ENCODE measurements at places on chromosomes 2 and 18.

DNA sequence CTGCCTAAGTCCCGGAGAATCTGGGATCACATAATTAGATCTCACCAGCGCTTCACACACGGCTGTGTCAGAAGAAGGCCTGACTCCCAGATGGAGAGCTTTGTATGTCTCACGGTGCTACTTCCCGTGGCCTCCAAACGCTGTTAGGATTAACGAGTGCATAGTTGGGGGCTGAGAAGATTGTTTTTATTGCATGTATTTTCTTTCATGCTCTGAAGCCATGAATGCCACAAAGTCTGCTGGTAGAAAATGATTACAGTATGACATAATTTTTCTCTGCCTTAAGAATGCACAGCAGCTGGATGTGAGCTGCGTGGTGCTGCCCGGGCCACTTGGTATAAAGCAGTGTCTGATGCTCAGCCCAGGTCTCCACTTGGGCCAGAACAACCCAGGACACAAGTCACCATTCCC lies 166.5 kb downstream of the SEPTIN10 start:
- no peak for DNase-seq

DNA sequence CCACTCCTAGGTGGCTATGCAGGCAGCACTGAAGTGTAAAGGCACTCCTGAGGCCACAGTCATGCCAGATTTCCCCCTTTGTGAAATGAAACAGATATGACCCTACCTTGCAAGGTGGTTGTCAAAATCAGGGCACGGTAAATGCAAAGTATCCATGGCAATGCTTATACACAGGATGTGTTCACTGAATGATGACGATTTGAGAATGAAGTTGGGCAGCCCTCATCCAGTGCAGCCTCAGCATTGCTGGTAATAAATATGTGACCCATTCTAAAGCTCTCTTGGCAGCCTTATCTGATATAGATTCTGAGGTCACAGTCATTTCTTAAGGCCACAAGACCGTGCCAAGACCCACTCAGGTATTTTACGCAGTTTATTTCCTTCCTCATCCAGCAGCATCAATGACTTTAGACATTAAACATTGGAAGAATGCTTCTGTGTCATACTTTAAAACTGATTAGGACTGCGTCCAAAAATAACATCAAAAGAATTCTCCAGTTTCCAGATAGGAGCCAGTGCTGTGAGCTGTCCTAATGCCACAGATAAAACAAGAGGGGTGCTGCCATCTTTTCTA lies 125.5 kb upstream of the SERTAD2 start:
- no peak for DNase-seq

DNA sequence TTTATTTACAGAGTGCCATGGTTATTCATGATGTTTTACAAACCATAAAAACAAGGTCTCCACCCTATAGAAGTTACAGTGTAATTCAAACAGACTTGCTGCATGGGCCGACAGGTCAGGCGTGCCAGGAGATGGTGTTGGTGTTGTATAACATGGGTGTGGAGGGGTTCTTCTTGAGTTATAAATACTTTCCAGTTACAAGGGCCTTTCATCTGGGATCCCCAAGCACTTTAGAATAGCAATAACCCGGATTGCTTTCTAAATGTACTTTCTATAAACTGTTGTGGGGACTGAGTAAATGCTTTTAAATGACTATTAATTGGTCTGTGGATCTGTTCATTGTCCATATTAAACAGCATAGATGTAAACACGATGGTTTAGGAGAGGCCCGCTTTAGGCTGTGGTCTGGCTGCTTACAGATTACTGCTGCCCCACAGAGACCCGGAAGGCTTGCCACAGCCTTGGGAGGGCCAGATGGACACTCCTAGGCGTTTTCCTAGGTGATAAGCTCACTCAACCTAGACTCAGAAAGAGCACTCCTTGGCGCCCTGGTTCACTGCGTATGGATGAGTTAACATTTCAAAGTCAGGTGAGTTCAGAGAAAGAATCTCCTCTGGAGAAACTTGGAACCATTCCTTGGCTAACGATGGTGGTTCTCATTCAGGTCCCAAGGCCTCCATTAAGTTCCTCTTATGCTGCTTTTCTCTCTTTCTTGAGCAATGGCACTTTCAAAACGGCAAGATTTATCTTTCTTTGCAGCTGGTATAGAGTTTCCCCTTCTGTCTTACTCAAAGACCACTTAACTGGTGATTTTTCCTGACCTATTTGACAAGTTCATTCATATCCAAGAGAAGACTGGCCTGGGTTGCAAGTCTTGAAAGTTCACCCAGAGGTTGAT lies 3.6 kb upstream of the KIAA2012 start:
- no peak for DNase-seq

DNA sequence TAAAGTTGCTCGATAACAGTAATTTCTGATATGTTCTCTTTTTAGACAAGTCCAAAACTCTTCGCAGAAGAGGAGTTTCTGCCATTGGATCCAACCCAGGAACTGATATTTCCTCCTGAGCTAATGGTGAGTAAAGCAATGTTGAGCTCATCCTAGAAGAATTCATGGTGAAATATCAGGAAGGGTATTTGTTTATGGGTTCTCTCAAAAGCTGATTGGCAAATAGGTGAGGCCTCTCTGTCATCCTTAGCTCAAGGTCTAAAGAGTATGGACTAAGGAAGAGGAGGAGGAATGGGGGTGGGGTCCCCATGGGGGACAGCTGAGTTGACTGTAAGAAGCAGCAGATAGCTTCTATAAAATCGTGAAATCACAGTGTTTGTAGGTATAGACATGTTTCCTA lies 18.2 kb downstream of the AOX1 start:
- no peak for DNase-seq

- peak; percentile 48 for DNase-seq
Observed at GRCh38 chr2:112887964-112888749, 22.8 kb upstream of the IL37 start.

DNA sequence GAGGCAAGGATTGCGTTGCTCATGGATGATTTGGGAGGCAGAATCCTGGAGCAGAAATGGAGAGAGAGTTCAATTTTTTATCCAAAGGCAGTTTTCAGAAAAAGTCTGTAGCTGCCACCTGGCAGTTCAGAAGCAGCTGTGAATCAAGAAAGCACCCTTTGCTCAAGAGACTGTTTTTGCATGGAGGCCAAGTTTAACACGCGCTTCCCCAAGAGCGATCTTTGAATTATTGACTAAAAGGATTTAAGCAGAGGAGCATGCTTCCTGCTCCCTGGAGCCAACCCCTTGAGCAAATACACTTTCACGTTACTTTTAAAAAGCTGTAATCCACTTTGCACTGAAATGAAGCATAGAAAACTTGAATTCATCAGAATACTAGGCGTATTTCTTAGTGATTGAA lies 252.4 kb downstream of the RNF144A start:
- no peak for DNase-seq

- DNase-seq, result no peak
Observed at GRCh38 chr18:28065793-28066186, 111.1 kb downstream of the CDH2 start.

DNA sequence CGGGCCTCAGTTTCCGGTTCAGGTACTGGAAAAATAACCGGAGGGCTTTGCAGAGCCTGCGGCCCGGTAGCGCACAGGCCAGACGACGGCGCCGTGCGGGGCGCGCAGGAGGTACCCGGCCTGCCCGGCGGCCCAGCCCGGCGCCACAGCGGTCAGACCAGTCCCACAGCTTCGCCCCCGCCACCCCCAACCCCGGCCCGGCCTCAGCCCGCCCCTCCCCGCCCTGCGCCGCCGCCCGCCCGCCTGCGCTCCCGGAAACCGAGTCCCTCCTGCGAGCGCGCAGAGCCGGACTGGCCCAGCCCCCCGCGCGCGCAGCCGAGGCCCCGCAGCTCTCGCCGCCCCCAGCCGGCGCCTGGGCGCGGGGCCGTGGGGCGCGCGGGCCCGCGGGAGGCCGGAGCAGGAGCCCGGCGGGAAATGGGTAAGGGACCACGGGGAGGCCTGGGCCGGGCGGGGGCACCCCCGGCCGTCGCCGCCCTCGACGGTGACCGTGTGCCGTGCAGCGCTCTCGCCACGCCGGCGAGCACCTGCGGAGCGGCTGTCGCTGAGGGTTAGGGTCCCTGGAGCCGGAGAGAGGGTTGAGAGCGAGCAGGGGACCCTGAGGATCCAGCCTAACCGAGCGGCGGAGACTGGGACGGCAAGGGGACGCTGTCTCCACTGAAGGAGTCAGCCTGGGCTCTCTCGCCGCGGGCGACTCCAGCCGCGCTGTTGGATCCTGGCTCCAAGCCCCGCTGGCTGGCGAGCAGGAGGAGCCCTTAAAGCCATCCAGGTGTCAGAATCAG lies 16.5 kb upstream of the PSD4 start:
- no peak for DNase-seq

DNA sequence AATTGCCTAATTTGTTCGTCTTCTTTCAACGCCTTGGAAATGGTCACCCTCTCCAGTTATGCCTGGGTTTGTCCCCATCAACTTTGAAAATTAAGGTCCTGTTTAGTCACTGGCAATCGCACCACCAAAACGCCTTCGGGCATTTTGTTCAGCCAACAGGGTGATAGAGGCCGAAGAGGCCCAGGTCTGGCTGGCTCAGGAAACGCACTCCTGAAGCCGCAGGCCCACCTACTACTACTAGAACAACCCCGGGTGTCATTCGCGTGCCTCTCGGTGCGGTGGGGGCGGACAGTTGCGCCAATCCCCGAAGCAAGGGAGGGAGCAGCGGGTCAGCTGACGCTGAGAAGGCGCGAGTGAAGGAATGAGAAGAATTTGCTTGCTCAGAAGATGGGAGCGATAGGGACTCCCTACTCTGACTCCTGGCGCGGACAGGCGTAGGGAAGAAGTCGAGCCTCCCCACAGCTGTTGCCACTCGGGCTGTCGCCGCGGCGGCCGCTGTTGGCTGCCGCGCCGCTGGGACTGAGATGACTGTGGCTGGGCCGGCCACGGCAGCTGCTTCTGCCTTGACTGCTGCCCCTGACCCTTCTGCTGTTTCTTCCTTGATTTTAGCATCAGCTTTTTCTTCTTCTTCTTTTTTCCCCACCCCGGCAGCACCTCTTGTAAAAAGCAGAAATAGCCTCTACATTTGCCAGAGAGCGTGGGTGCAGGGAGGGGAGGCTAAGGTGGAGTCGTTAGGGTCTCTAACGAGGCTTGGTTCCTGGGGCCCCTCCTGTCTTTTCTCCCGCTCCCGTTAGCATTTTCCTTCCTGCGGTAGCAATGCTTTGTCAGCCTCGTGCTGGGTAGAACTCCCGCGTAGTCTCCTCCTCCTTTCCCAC lies 387.6 kb downstream of the FIGN start:
- DNase-seq, result no peak

GRCh38 chr2:74515981-74516633 lies 1.9 kb downstream of the TLX2 start:
- no peak for DNase-seq

DNA sequence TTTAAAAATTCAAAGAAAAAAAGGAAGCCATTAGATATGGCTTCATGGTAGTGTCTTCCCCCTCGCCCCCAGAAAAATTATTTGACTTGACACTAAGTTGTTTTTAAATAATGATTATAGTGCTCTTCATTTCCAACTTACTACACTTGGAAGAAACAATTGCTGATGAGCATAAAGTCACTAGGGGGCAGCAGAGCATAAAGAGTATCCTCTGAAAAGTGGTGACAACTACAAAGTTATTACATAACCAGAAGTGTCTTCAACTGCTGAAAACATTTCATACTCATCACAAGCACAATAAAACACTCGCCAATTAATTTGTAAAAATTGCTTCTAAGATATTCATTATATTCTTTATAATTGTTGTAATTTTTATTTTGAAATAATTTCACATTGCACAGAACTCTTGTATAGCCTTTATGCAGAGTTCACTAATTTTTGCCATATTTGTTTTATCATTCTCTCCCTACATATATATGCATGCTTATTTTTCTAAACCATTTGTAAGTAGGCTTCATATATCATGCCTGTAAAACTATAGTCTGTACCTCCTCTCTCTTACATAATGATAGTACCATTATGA lies 54.9 kb downstream of the EXOC6B start:
- DNase-seq, result peak; percentile 85

DNA sequence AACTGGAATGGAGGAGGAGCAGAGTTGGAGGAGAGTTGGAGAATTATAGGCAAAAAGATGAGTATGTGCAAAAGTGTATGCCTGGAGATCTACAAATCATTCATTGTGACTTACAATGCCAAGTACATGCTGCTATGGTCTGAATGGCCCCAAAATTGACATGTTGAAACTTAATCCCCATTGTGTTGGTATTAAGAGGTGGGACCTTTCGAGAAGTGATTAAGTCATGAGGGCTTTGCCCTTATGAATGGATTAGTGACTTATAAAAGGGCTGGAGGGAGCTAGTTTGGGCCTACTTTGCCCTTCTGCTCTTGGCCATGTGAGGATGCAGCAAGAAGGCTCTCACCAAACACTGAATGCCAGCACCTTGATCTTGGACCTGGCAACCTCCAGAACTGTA lies 6.3 kb upstream of the RBMS1 start:
- no peak for DNase-seq

- DNase-seq, result no peak
Observed at GRCh38 chr2:10327896-10328669, 25.4 kb downstream of the HPCAL1 start.

GRCh38 chr2:201859949-201860348 lies 53.6 kb downstream of the CDK15 start:
- no peak for DNase-seq

GRCh38 chr2:7672027-7672684 lies 754.9 kb downstream of the RNF144A start:
- DNase-seq, result peak; percentile 29

GRCh38 chr2:1781291-1782080 lies 37.2 kb upstream of the PXDN start:
- no peak for DNase-seq

- DNase-seq, result peak; percentile 53
Observed at GRCh38 chr2:175690113-175690837, 311.8 kb downstream of the LNPK start.

DNA sequence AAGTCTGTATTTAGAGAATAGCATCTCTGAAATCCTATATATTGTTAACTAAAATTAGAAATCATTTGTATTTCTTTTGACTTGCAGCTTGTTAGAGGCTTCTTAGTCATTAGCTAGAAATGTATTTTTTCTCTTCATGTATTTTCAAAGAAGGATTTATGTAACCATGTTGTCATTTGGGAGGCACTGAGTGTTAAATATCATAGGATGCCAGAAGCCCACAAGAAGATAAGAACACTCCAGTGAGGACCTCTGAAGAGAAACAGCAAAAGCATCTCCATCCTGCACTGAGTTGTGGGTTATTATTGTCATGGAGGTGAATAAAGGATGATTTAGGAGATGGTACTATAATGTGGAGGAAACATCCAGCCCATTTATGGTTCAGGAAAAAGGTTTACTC lies 93.5 kb downstream of the UBE2E3 start:
- DNase-seq, result no peak

DNA sequence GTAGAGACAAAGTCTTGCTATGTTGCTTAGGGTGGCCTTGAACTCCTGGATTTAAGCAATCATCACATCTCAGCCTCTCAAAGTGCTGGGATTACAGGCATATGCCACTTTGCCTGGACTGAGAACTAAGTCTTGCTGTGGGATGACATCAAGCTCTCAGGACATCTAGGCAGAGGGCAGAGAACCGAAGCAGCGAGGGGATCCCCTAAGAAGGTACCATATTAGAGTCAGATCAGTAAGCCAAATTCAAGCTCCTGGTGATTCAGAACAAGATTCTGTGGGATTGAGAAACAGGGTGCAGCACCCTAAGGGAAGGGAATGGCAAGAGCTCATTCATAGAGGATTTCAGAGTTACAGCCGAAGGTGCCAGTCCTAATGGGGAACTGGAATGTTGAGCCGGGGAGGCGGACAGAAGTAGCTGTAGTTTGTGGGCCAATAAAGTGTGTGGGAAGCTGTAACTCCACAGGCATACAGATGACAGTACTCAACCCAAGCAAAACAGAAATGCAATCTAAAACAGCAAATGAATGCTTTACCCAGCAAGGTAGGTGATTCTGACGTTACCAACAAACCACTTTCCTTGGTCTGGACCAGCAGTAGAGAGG lies 30.9 kb downstream of the EPHA4 start:
- DNase-seq, result no peak

GRCh38 chr2:205868773-205869333 lies 186.6 kb downstream of the NRP2 start:
- peak; percentile 36 for DNase-seq

Data from AML-193 (cell line).